HepG2 (cell line): ENCODE measurements at places on chromosomes 4 and X.

- no peak for DNase-seq
Observed at GRCh38 chr4:109658871-109659410, 44.3 kb downstream of the CASP6 start.

GRCh38 chrX:150643271-150643670 is 49.9 kb upstream of the MTMR1 start:
- DNase-seq: no peak

DNA sequence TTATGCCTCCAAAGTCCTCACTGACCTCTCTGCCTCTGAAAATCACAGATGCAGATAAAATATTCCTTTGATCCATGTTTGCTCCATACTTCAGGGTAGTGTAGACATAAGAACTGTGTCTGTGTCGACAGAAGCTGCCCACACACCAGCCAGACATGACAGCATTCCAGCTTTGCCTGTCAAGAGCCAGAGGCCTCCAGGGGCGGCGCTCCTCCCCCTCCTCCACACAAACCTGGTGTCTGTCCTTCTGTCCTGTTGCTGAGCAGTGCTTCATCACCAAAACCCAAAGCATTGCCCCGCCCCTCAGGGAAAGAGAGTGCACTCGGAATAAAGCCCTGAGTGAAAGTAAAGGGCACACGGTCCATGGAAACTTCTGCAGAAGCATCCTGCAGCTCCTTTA is 379.4 kb downstream of the FBXW7 start:
- peak; percentile 33 for DNase-seq

GRCh38 chr4:172173206-172173605 is 360.0 kb downstream of the GALNTL6 start:
- DNase-seq: no peak

DNA sequence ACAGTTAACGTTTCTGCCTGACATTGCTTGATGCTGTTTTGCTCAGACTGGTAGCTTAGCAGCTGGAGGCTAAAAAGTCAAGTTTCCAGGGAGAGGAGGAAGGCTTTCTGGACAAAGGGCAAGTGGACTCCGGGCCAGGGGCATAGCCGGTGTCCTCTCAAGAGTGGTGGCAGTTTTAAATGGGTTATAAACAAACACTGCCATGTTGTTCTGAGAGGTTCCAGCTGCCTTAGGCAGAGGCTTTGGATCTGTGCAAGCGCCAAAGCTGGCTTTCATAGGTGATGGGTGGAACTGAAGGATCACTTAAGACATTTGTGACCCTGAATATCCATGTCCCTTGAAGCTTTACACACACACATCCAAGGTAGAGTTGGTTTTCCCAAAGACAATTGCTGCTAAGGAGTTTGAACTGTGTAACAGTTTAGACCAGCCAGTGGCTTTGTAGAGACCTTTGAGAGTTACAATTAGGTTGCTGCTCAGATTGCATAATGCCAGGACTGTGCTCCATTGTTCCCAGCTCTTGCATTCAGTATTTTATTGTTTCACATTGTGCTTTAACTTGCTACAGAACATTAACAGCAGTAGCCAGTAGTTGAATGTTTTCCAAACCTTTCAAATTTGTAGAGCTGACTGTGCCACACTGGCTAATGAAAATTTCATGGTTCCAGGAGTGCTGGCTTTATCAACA is 54.1 kb upstream of the AP1S2 start:
- peak; percentile 12 for DNase-seq

DNA sequence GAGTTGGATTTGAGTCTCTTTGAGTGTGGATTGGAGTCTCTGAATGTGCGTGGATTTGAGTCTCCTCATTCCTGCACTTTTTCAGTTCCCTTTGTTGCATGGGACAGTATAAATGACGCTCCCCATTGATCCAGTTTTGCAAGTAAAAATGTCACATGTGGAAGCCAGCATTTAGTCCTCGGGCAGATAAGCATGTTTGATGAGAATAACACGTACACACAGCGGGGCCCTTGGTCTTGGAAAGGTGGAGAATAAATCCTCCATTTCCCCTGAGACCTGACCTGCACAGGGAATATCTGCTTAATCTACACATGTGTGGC is 8.1 kb downstream of the P2RY8 start:
- no peak for DNase-seq

- DNase-seq: no peak
Observed at GRCh38 chrX:129939986-129940385, 34.0 kb downstream of the UTP14A start.

- no peak for DNase-seq
Observed at GRCh38 chr4:119730671-119730950, 102.0 kb upstream of the PDE5A start.

GRCh38 chr4:86497131-86497530 is 97.0 kb upstream of the PTPN13 start:
- no peak for DNase-seq

GRCh38 chr4:81688085-81688484 is 216.4 kb upstream of the RASGEF1B start:
- no peak for DNase-seq

DNA sequence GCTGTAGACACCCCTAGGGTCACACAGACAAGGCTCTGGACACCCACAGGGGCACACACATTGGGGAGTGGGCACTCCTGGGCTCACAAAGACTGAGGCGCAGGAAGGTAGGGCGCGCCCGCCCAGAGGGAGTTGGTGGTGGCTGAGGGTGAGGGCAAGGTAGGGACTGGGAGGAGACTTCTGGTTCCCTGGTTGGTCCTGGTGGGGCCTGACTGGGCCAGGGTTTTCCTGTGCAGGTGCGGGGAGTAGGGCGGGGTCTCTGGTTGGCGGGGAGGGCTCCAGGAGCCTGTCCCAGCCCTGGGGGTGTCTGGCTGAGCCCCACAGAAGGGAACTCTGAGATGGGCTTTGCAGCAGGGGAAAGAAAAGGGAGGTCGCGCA is 6.7 kb upstream of the WAS start:
- DNase-seq: no peak

- no peak for DNase-seq
Observed at GRCh38 chr4:109754093-109754857, 24.4 kb upstream of the PLA2G12A start.

- peak; percentile 9 for DNase-seq
Observed at GRCh38 chr4:189202182-189202868, 738.3 kb upstream of the FRG1 start.

DNA sequence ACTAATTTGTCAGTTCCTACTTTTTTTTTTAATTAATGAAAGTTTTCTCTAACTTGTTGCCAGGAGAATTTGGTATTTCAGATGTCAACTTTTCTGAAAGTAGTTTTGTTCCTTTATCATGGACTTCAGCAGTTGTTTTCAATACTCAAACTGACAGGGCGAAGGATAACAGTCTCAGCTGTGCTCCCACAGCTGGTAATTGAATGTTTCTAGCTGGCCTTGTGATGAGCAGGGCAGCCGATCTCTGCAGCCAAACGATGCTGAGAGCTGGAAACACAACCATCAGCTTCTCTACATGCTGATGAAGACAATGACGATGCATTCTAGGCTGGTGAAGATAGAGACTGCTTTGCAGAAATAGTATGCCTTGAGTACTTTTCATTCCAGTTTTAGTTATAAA is 130.0 kb upstream of the MAP9 start:
- no peak for DNase-seq

DNA sequence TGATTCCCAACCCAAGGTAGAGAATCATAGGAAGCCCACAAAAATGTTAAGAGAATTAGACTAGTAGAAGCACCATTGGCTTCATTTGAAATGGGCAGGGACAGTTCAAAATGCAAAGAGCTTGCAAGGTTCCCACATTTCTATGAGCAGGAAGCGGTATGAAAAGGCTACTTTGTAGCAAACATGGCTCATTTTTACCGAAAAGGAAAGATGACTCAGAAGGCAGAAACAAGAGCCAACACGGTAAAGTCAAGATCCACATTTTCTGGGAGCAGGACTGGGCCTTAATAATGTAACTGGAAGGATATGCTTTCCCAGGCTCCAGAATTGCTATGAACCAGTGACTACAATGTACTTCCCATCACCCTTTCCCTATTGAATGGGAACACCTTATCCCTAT is 89.5 kb downstream of the GLRA3 start:
- DNase-seq: no peak

DNA sequence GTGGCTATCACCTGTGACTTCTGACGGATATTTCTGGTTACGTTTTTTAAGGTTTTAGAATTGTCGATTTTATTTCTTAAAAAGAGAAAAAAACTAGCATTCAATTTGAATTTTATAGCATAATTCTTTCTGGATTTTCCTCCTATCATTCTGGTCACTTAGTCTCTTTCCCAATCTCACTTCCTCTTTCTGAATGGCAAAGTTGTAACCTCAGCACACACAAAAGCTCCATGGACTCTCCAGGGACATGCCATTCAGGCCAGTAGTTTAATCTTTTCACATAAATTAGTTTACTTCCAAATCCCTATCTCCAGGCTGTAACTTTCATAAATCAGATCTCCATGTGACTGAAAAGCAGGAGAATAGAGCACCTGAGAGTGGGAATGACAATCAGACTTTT is 110.7 kb downstream of the ARAP2 start:
- no peak for DNase-seq

- no peak for DNase-seq
Observed at GRCh38 chr4:97432551-97432950, 710.7 kb downstream of the STPG2 start.

GRCh38 chrX:136064661-136065043 is 79.4 kb downstream of the SLC9A6 start:
- DNase-seq: no peak

DNA sequence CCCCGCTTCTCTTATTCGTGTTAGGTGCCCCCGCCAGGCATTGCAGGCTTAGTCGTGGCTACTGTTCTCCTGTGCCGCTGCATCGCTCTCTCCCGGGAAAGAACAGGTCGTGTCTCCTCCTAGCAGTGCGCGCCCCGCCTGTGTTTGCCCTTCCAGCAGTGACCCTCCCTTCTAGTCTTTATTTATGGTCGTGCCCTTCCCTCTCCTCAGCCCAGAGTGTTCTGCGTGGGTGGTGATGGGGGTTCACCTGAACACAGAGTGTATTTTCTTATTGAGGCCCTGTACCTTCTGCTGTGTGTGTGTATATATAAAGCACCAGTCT is 15.2 kb downstream of the USP11 start:
- DNase-seq: no peak

DNA sequence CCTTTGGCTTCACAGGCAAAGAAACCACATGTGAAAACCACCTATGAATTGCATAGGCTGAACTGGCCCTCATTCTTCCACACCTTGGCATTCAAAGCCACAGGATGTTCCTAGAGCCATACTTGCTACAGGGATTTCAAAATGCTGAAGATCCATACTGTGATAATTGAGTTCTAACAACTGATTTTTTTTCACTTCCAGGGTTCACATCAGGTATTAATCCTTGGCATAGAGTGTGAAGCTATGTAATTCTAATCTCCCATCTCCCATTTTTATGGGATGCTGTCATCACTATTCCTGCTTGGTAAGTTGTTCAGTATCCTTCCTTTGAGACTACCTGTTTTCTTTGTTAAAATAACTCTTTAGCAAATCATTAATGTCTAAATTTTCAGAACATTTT is 1569.2 kb upstream of the ADGRL3 start:
- DNase-seq: no peak

DNA sequence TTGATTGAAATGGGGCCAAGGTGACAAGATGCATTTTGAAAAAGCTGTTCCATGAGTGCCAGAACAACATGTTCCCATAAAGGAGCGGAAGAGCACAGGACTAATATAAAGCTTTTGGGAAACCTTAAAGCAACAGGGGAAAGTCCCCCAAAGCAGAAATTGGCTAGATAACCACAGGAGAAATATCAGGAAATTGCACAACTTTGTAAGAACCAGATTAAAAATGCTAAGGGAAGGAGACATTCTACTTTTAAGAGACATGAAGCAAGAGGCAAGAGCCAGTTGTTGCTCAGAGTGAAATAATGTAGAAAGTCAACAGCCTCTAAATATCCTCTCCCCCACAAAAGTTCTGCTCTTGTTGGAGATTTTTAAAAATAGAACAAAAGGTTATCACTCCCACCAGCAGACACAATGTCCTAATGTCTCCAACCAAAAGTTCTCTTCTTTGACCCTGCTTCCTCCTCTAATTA is 85.2 kb upstream of the LNX1 start:
- DNase-seq: no peak
